ENCODE measurements at places on chromosomes 4 and X. TPM values are rescaled to one million over a fixed set of nuclear protein-coding genes. Genes with fewer than 3 reads are reported as not detected.

Gene RS1
- total RNA-seq, result not detected

DNA sequence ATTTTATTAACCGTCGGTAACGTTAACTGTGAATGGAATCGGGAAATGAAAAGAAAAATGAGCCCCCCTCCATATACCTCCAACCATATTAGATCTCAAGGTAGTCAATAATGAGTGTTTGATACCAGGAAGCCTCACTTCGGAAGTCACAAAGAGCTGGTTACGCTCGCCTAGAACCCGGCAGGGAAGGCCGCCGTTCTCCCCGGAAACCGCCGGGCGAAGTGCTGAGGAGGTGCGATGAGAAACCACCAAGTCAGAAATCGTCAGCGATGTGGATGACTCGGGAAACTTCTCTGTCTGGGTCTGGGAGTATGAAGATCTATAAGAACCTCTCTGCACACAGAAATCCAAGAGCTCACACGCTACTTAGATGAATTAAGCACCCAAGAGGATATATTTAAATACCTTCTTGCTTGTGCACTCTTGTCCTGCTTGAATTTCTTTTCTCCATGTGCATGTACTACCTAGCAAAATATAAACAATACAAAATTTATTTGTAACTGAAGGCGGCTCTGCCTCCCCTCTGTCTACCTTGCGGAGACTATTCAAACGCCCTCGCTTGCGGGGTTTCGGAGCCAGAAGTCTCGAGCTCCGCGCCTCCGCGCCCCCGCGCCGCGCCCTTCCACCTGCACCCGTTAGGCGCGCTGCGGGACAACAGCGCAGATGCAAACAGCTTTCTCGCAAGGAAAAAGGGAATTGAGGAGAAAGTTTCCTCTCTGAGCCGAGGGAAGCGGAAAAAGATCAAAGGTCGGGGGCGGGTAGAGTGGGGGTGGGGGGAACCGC is 17.8 kb downstream of the NKX6-1 start:
- no peak for DNase-seq

GRCh38 chrX:65522739-65523372 is 11.7 kb downstream of the LAS1L start:
- no peak for DNase-seq

Gene COQ2
- 17.2 TPM for total RNA-seq

- no peak for DNase-seq
These were observed 50.1 kb downstream of the GABRG1 start for GRCh38 chr4:46073778-46074177.
